Lower lobe of right lung (tissue), 2 donors: ENCODE measurements at places on chromosomes 6 and 20.
A peak's percentile ranks its signal among the peaks of the same experiment; 100 is the strongest.

GRCh38 chr20:32282461-32282860, 5.0 kb downstream of the KIF3B start:
- DNase-seq, result no peak

GRCh38 chr20:62156592-62157386, 13.2 kb downstream of the SS18L1 start:
- peak; percentile 76 for DNase-seq

GRCh38 chr6:156280065-156280464, 497.1 kb upstream of the ARID1B start:
- no peak for DNase-seq

DNA sequence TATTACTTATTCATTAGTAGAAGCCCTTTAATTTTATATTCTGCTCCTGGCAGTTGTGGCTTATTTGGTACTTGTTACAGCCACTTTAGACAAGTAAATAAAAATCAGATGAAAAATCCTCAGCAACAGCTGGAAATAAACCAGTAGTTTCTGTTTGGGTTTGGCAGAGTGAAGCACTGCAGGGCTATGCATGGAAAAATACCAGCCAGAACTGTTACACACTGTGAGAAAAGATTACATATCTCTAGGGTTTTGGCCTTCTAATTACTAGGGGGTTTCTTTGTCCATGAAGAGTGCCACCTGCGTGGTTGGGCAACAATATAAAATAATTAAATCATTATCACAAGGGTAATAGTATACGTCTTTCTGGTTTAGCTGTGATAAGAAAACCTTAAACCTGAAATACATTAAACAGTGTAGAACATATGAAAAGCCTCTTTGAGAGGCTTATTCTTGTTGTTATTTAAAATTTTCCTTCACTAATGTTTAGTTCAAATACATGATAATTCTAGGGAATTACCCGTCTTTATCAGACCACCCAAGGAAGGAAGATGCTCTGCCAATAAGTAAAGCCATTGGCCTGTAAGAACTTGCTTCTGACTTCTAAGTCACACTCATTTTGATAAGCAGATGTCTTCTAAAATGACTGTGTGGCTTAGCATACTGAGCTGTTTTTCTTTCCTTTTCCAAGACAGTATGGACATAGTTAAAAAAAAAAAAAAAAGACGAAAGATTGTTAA, 320.0 kb upstream of the FLRT3 start:
- no peak for DNase-seq

DNA sequence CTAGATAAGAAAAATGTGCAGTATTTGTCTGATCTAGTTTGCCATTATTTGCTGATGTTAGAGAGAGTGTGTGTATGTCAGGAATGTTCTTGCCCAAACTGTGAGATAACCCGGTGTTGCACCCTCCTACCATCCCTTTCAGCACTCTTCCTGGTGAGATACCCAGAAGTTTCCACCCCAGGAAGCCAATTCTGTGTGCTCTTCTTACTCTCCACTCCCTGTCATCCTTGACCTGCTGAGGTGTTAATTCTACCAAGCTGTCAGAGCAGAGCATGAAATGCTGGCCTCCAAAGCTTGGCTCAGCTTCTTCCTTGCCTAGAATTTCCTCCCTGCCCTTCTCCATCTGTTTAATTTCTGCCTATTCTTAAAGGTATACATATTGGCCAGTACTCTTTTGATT, 237.3 kb upstream of the CNR1 start:
- no peak for DNase-seq

GRCh38 chr6:5293692-5294091, 32.4 kb downstream of the FARS2 start:
- no peak for DNase-seq
